ENCODE measurements at places on chromosomes 6 and 20. TPM values are rescaled to one million over a fixed set of nuclear protein-coding genes. Genes with fewer than 3 reads are reported as not detected.

VWA7 gene
- 2.9 TPM for total RNA-seq

PSORS1C2 gene
- not detected for total RNA-seq

GDAP1L1 gene
- total RNA-seq, result 0.12 TPM

BEND6 gene
- total RNA-seq, result 0.67 TPM

LY6G5C gene
- total RNA-seq, result 2.6 TPM

LINC00237 gene
- not detected for total RNA-seq

TINAG gene
- not detected for total RNA-seq

LRRC1 gene
- 5.2 TPM for total RNA-seq
